ENCODE measurements at places on chromosomes 2 and 18. TPM values are rescaled to one million over a fixed set of nuclear protein-coding genes. Genes with fewer than 3 reads are reported as not detected.

- H3K27me3 ChIP-seq = no peaks in the 10 kb centered on the region
- H3K4me3 ChIP-seq = no peak overlapping the region
- H3K36me3 ChIP-seq = no peaks in the 10 kb centered on the region
- peak overlapping the region; percentile 78 for H3K27ac ChIP-seq
Measured at GRCh38 chr2:65309699-65310098, 82.1 kb downstream of the ACTR2 start.

- no peaks in the 10 kb centered on the region for H3K36me3 ChIP-seq
- H3K4me3 ChIP-seq = no peak overlapping the region
- H3K4me1 ChIP-seq = no peaks in the 10 kb centered on the region
- DNase-seq = no peak
- H3K27me3 ChIP-seq = no peaks in the 10 kb centered on the region
Measured at GRCh38 chr18:47407736-47408135, 156.3 kb upstream of the SKOR2 start.

GLB1L gene
- total RNA-seq = 23.1 TPM

WDR12 gene
- total RNA-seq = 8.9 TPM

- DNase-seq = peak; percentile 33
- peak overlapping the region; percentile 15 for H3K27ac ChIP-seq
- no peak overlapping the region for H3K4me3 ChIP-seq
- H3K27me3 ChIP-seq = no peaks in the 10 kb centered on the region
- H3K36me3 ChIP-seq = peaks cover 3% of the 10 kb centered on the region
Measured at GRCh38 chr2:217826520-217826919, 176.3 kb downstream of the TNS1 start.

Data from prostate gland (tissue), 2 donors.